ENCODE measurements at places on chromosomes 7 and 10. TPM values are rescaled to one million over a fixed set of nuclear protein-coding genes. Genes with fewer than 3 reads are reported as not detected.
A peak's percentile ranks its signal among the peaks of the same experiment; 100 is the strongest.

DNA sequence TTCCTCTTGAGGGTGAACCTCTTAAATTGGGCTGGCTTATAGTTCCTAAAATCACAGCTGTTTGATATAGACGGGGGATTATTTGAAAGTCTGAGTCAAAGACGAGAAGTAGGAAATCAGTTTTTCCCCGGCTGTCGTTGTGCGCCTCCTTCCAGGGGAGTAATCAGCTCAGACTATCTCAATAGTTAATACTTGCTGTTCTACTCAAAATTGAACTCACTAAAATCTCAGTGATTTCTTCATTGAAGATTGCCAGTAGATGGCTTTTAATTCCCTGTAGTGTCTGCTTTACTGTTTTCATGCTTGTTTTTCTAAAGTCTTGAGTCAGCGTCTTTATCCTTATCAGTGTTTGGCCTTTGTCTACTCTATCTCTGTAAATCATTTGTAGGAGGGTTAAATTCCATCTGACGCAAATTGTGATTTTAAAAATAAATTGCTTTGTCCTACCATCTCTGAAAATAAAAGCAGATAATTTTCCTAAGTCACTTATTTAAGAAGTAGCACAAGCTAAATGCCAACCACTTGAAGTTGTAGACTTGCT is 47.3 kb downstream of the CNNM2 start:
- H3K36me3 ChIP-seq: no peaks in the 10 kb centered on the region
- H3K27ac ChIP-seq: no peak overlapping the region
- H3K4me1 ChIP-seq: no peaks in the 10 kb centered on the region
- H3K27me3 ChIP-seq: no peaks in the 10 kb centered on the region
- H3K4me3 ChIP-seq: no peak overlapping the region

Gene IRF5
- 0.36 TPM for total RNA-seq

Gene RPEL1
- not detected for total RNA-seq

Gene SLC26A3
- total RNA-seq: not detected

DNA sequence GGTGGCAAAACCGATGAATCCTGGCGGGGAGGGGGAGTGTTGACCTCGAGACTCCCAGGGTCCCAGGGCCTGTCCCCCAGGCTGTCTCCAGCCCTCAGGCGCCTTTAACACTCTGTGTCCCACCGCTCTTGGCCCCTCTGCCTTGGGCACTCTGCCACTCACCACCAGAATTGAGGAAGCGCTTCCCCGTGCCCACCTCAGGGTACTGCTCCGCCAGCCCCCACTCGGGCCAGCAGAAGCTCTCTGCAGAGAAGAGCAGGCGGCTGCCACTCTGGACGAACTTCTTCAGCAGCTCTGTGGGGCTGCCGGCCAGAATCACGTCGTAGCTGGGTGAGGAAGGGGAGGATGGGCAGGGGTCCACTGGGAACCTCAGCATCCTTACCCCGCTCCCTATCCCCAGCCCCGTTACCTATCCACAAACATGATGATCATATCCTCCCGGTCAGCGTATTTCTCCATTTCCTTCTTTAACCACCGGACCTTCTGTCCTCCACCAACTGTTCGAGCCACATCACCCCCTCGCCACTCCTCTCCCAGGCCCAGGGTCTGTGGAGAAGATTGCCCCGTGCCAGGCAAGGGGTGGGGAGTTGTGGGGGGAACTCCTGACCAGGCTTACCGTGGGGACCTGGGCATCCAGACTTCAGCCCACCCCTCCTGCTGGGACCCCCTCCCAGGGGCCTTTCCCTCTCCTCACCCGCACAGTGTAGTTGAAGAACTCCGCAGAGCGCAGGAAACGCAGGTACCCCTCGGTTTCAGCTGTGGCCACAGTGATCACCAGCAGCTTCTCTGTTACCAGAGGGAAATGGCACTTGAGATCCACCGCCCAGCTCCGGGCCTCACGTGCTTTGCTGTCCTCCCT is 1.2 kb downstream of the PLOD3 start:
- H3K4me1 ChIP-seq: peaks cover 19% of the 10 kb centered on the region
- peak overlapping the region; percentile 86 for H3K27ac ChIP-seq
- peak overlapping the region; percentile 87 for H3K4me3 ChIP-seq
- DNase-seq: no peak

DNA sequence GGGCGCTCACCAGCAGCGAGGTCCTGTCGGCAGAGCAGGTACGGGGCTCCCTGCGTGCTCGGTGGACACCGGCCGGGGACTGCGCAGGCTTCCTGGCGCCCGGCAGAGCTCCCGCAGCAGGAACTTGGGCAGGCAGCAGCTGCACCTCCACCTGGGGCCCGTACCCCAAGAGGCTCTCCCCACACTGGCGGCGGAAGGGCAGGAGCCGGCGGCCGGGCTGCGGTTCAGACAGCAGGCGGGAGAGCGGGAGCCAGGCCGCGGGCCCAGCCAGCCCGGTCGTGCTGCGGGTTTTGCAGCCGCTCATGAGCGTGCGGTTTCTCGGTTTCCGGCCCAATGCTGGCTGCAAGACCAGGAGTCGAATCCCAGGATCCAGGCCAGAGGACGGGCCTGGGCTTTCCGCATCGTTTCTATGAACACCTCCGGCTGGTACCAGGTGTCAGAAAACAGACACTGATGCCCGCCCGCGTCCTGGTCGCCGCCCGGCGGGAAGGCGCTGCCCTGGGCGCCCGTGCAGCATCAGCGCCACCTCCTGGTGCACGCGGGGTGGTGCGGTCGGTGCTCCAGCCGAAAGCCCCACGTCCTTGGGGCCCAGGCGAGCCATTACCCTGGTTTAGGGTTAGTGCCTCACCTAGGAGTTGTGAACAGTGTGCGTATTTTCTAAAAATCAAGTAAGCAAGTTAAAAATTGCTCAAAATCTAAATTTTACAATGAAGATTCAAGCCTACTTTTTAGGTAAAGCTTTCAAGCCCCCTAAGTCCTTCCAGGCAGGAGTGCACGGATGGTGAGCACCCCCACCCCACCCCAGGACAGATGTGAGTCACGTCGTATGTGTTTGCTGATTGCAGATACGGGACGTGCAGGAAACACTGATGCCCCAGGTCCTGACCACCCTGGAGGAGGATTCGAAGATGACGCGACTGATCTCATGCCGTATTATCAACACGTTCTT is 47.4 kb upstream of the PRKAR1B start:
- H3K4me1 ChIP-seq: peaks cover 31% of the 10 kb centered on the region
- H3K27me3 ChIP-seq: no peaks in the 10 kb centered on the region
- peaks cover 8% of the 10 kb centered on the region for H3K36me3 ChIP-seq
- DNase-seq: no peak
- no peak overlapping the region for H3K27ac ChIP-seq
- no peak overlapping the region for H3K4me3 ChIP-seq

Gene SLC16A12
- total RNA-seq: 0.31 TPM

GRCh38 chr10:129394518-129395328 is 72.3 kb upstream of the MGMT start:
- H3K4me3 ChIP-seq: no peak overlapping the region
- H3K27me3 ChIP-seq: no peaks in the 10 kb centered on the region
- no peak overlapping the region for H3K27ac ChIP-seq
- no peaks in the 10 kb centered on the region for H3K36me3 ChIP-seq

- no peaks in the 10 kb centered on the region for H3K27me3 ChIP-seq
- H3K27ac ChIP-seq: no peak overlapping the region
- H3K4me3 ChIP-seq: no peak overlapping the region
- peaks cover 14% of the 10 kb centered on the region for H3K4me1 ChIP-seq
- no peaks in the 10 kb centered on the region for H3K36me3 ChIP-seq
Measured at GRCh38 chr10:118746246-118746645, 8.5 kb downstream of the CACUL1 start.

- no peak for DNase-seq
- peak overlapping the region; percentile 26 for H3K27ac ChIP-seq
- no peak overlapping the region for H3K4me3 ChIP-seq
Measured at GRCh38 chr7:137996871-137997270, 5.0 kb downstream of the CREB3L2 start.

GRCh38 chr10:88989824-88990383 is 694 bp upstream of the FAS start:
- peak overlapping the region; percentile 97 for H3K4me3 ChIP-seq
- no peaks in the 10 kb centered on the region for H3K36me3 ChIP-seq
- peaks cover 19% of the 10 kb centered on the region for H3K4me1 ChIP-seq
- H3K27ac ChIP-seq: no peak overlapping the region

- no peak overlapping the region for H3K27ac ChIP-seq
- no peaks in the 10 kb centered on the region for H3K27me3 ChIP-seq
- no peak overlapping the region for H3K4me3 ChIP-seq
Measured at GRCh38 chr10:14904316-14904732, 25.7 kb downstream of the SUV39H2 start.

- no peak overlapping the region for H3K27ac ChIP-seq
- no peaks in the 10 kb centered on the region for H3K4me1 ChIP-seq
- H3K36me3 ChIP-seq: peaks cover 3% of the 10 kb centered on the region
- no peak for DNase-seq
Measured at GRCh38 chr7:2202901-2203765, 29.6 kb downstream of the MAD1L1 start.

GRCh38 chr7:24948739-24949138 is 31.2 kb downstream of the OSBPL3 start:
- peak overlapping the region; percentile 29 for H3K27ac ChIP-seq
- peaks cover 15% of the 10 kb centered on the region for H3K4me1 ChIP-seq
- H3K27me3 ChIP-seq: no peaks in the 10 kb centered on the region
- H3K36me3 ChIP-seq: no peaks in the 10 kb centered on the region
- H3K4me3 ChIP-seq: no peak overlapping the region

Gene FBXL13
- 1.6 TPM for total RNA-seq

- H3K27me3 ChIP-seq: no peaks in the 10 kb centered on the region
- H3K27ac ChIP-seq: no peak overlapping the region
- no peak overlapping the region for H3K4me3 ChIP-seq
- H3K4me1 ChIP-seq: peaks cover 12% of the 10 kb centered on the region
- no peak for DNase-seq
Measured at GRCh38 chr7:138865843-138866242, 67.8 kb upstream of the ATP6V0A4 start.

GRCh38 chr7:26278770-26279169 is 12.9 kb upstream of the SNX10 start:
- no peaks in the 10 kb centered on the region for H3K27me3 ChIP-seq
- no peaks in the 10 kb centered on the region for H3K36me3 ChIP-seq
- DNase-seq: no peak
- no peaks in the 10 kb centered on the region for H3K4me1 ChIP-seq
- H3K27ac ChIP-seq: no peak overlapping the region

Gene CHST12
- 22.0 TPM for total RNA-seq

GRCh38 chr10:36114141-36114540 is 472.0 kb upstream of the FZD8 start:
- H3K27ac ChIP-seq: peak overlapping the region; percentile 36
- DNase-seq: peak; percentile 9
- no peaks in the 10 kb centered on the region for H3K36me3 ChIP-seq
- H3K4me1 ChIP-seq: peaks cover 15% of the 10 kb centered on the region
- no peak overlapping the region for H3K4me3 ChIP-seq

- no peaks in the 10 kb centered on the region for H3K27me3 ChIP-seq
- H3K4me1 ChIP-seq: no peaks in the 10 kb centered on the region
- H3K4me3 ChIP-seq: no peak overlapping the region
Measured at GRCh38 chr7:133535308-133535707, 282.4 kb downstream of the EXOC4 start.

Gene NDUFB2
- total RNA-seq: 218 TPM

Gene STEAP2
- total RNA-seq: 2.3 TPM

- H3K27me3 ChIP-seq: peaks cover 5% of the 10 kb centered on the region
- peak; percentile 20 for DNase-seq
- no peak overlapping the region for H3K4me3 ChIP-seq
- H3K27ac ChIP-seq: no peak overlapping the region
Measured at GRCh38 chr7:39904077-39904486, 46.0 kb upstream of the CDK13 start.

DNA sequence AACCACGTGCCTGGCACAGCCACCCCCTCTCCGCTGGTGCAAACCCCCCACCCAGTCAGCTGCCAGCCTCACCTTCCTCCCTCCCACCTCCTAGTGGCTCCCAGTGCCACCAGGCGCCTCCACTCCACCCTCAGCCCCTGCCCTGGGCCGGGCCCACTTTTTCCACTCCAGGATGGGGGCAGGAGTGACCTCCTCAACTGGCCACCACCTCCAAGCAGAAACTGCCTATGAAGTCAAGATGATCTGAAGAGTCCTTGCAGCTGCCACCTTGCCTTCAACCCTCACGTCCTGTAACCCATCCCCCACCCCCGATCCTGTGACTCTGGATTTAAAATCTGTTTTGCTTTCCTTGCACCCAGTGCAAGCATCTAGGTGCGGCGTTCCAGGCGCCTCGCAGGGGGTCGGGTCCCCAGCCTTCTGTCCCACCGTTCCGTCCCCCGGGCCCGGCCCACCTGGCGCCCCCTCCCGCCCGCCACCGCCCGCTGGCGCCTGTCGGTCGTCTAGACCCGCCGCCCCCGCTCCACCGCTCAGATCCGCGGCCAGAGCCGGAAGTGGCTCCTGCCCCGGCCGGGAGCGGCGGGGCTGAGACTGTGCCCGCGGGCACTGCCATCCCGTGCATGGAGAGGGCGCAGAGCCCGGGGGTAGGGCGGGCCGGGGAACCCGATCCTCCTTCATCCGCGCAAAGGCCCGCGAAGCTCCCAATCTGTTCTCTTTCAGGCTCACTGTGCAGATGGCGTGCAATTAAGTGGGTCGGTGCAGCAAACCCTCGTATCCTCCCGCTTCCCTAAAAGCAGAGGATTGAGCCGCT is 51.2 kb upstream of the GTF2I start:
- DNase-seq: no peak
- no peaks in the 10 kb centered on the region for H3K27me3 ChIP-seq
- no peak overlapping the region for H3K27ac ChIP-seq
- H3K36me3 ChIP-seq: no peaks in the 10 kb centered on the region
- peaks cover 4% of the 10 kb centered on the region for H3K4me1 ChIP-seq
- peak overlapping the region; percentile 39 for H3K4me3 ChIP-seq

Gene GIMAP4
- not detected for total RNA-seq

DNA sequence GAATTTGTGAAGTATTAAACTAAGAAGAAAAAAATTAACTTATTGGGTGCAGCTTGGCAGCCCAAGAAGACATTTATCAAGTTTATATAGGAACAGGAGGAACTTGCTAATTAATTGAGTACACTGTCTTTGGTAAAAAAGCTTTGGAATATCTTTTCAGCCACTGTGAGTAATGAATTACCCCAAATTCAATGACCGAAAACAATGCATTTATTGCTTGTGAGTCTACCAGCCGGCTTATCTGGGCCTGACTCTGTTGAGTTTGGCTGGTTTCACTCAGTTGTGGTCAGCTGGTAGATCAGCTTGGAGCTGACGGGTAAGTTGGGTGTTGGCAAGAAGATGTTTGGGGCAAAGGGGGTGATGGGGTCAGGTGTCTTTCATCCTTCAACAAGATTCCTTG is 11.6 kb downstream of the GNG11 start:
- H3K27ac ChIP-seq: no peak overlapping the region
- no peaks in the 10 kb centered on the region for H3K4me1 ChIP-seq
- H3K4me3 ChIP-seq: no peak overlapping the region
- no peaks in the 10 kb centered on the region for H3K27me3 ChIP-seq
- no peaks in the 10 kb centered on the region for H3K36me3 ChIP-seq
